ENCODE measurements at places on chromosomes 6 and 20. TPM values are rescaled to one million over a fixed set of nuclear protein-coding genes. Genes with fewer than 3 reads are reported as not detected.

The ZSCAN31 gene
- total RNA-seq, result 2.8 TPM

The PAQR8 gene
- total RNA-seq, result 2.2 TPM

The RIPPLY2 gene
- not detected for total RNA-seq

The PI16 gene
- 17.2 TPM for total RNA-seq

The HTR1E gene
- total RNA-seq, result not detected

The LY6G6F gene
- not detected for total RNA-seq

The CEP57L1 gene
- total RNA-seq, result 14.0 TPM

The PAX1 gene
- total RNA-seq, result not detected

The ZFP57 gene
- not detected for total RNA-seq

The GRM1 gene
- 0.48 TPM for total RNA-seq

GRCh38 chr6:43746071-43746470, 23.9 kb upstream of the VEGFA start:
- H3K4me1 ChIP-seq, result no peaks in the 10 kb centered on the region
- no peaks in the 10 kb centered on the region for H3K36me3 ChIP-seq

- no peaks in the 10 kb centered on the region for H3K36me3 ChIP-seq
- H3K27me3 ChIP-seq, result no peaks in the 10 kb centered on the region
- no peak overlapping the region for H3K4me3 ChIP-seq
- DNase-seq, result no peak
- no peak overlapping the region for H3K27ac ChIP-seq
- no peaks in the 10 kb centered on the region for H3K4me1 ChIP-seq
Observed at GRCh38 chr6:5746053-5746758, 260.5 kb downstream of the NRN1 start.

- no peak overlapping the region for H3K27ac ChIP-seq
- H3K36me3 ChIP-seq, result no peaks in the 10 kb centered on the region
- no peak overlapping the region for H3K4me3 ChIP-seq
- no peak for DNase-seq
Observed at GRCh38 chr20:8971669-8972316, 97.1 kb upstream of the PLCB4 start.

- H3K27ac ChIP-seq, result no peak overlapping the region
- H3K4me1 ChIP-seq, result peaks cover 10% of the 10 kb centered on the region
- H3K27me3 ChIP-seq, result no peaks in the 10 kb centered on the region
- no peaks in the 10 kb centered on the region for H3K36me3 ChIP-seq
- no peak overlapping the region for H3K4me3 ChIP-seq
Observed at GRCh38 chr6:113733381-113733780, 123.8 kb upstream of the MARCKS start.

- peaks cover 53% of the 10 kb centered on the region for H3K4me1 ChIP-seq
- H3K4me3 ChIP-seq, result no peak overlapping the region
- H3K27me3 ChIP-seq, result no peaks in the 10 kb centered on the region
- no peak for DNase-seq
- no peaks in the 10 kb centered on the region for H3K36me3 ChIP-seq
Observed at GRCh38 chr6:150251566-150252186, 108.8 kb downstream of the PPP1R14C start.

DNA sequence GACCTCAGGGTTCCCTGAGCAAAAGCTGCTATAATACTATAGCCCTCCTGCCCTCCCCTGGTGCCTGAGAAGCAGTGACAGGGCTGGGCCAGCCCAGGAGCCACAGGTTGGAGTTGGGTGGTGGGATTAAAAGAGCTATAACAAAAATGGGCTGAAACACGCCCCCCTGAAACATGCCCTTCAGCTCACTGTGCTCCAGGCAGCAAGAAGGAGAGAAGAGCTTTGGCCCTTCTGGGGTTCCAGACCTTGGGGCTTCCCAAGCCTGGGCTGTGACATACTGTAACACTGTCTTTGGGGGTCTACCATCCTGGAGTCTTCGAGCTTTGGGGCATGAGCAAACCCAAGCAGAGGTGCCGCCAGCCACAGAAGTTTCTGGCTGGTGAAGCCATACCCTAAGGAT, 129.2 kb downstream of the HTR1B start:
- H3K27ac ChIP-seq, result no peak overlapping the region
- no peak for DNase-seq
- H3K4me3 ChIP-seq, result no peak overlapping the region
- no peaks in the 10 kb centered on the region for H3K36me3 ChIP-seq

GRCh38 chr6:129667621-129668020, 42.4 kb downstream of the ARHGAP18 start:
- H3K36me3 ChIP-seq, result no peaks in the 10 kb centered on the region
- no peak overlapping the region for H3K4me3 ChIP-seq
